ENCODE measurements at places on chromosomes 12 and 14.

DNA sequence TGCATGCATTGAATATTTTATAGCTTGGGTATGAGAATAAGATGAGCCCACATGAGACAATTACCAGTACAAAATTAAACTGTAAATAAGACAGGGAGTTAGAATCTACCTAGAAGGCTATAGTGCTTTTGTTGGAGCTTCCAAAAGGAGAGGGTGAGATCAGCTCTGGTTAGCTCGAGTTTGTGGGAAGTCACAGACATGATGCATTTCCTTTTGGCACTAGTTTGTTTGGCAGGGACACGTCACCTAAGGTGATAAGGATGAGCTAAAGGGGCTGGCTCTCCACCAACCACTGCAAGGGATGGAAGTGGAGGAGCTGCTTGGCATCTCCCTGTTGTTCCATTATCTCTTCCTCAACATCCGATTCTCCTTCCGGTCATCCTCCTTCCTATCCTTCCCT, 48.5 kb upstream of the CPM start:
- no peak for DNase-seq

- no peak for DNase-seq
Measured at GRCh38 chr12:28024231-28024995, 51.9 kb upstream of the PTHLH start.

GRCh38 chr14:53126731-53127130, 26.4 kb downstream of the DDHD1 start:
- no peak for DNase-seq

DNA sequence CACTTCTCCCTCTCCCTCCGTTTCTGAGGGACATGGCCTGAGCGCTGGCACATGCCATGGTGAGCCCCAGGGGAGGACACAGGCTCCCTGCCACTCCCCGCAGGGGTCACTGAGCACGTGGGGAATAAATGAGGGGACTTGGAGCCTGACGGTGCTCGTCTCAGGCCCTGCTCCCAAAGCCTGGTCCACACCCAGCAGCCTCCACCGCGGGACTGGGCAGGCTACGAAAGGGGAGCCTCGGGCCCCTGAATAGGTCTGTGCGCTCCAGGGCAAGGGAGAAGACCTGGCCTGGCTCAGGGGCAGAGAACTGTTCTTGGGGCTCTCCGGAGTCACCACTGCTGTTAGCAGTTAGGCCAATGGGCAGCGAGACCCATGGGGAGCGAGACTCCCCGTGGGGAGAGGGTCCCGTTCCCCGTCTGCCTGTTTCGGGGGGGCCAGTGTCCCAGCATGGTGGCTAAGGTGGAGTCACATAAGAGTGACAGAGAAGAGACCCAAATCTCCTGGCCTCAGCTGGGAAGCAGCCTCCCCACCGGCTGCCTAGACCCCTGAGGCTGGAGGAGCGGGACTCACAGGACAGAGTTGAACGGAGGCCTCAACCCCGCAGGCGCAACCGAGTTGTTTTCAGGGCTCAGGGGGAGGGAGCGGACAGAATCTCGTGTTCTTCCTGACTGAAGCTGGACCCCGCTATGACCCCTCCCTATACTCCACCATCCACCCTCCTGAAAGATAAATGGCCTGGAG, 329.8 kb upstream of the SFSWAP start:
- DNase-seq = no peak

DNA sequence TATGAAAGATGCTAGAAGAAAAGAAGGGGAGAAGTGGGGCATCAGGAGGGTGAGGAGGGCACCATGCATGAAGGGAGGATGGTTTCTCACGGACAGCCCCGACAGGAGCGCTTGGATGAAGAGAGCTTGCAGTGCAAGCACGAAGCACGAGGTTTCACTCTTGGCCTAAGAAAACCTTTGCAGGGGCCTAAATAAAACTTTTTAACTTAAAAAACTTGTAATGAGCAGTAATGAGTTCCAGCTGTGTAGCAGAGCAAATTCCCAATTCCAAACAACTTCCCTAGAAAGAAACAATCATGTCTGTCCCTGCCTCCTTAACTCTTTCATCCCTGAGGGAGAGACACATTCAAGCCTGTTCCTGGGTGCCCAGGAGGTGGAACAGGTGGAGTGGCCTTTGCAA, 119.5 kb downstream of the PAH start:
- DNase-seq = no peak

GRCh38 chr12:25745281-25745680, 192.2 kb upstream of the LMNTD1 start:
- no peak for DNase-seq

DNA sequence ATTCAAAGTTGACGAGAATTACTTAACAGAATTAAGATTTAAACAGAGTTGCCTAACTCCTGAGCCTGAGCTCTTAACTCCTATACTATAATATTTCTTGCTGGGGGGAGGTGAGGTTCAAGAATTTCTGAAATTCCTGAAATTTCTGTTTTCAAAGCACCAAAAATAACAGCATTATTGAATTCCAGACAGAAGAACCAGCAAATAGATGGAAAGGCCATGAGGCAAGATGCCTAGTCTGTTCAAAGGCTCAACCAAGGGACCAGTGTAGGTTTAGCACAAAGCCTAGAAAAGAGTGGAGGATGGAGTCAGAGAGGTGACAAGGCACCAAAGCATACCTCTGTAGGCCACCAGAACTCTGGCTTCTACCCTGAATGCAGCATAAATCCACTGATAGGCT, 76.4 kb downstream of the PPP1R12A start:
- no peak for DNase-seq

- DNase-seq = no peak
Measured at GRCh38 chr12:84408936-84409335, 503.7 kb downstream of the SLC6A15 start.

- DNase-seq = no peak
Measured at GRCh38 chr14:52332269-52332668, 18.2 kb downstream of the PTGER2 start.
